Activated CD4-positive, alpha-beta T cell treated with anti-CD3 and anti-CD28 coated beads, Interleukin-2, amount 50 U/mL, for 1 hour (primary cell): ENCODE measurements at places on chromosomes 2 and 18.

GRCh38 chr2:145543155-145543554 is 1023.2 kb upstream of the ZEB2 start:
- no peak for DNase-seq

GRCh38 chr18:35754464-35754863 is 172.9 kb downstream of the GALNT1 start:
- DNase-seq: no peak

DNA sequence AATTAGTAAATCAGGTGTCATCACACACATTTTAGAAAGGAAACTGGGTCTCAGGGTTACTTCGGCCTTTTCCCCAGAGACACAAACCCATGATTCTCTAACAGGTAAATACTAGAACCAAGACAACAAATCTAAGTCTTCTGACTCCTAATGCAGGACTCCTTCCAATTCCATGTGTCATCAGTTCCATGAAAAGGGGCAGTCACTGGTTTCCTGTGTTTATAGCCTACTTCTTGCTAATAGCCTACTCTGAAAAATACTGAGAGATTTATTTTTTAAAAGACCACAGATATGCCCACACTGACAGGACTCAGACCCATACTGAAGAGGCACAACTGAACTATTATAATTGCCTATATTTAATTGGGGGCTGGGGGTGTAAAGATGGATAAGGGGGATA is 33.0 kb downstream of the RAB1A start:
- no peak for DNase-seq

GRCh38 chr2:172172513-172173173 is 69.9 kb upstream of the DLX2 start:
- DNase-seq: peak; percentile 61

DNA sequence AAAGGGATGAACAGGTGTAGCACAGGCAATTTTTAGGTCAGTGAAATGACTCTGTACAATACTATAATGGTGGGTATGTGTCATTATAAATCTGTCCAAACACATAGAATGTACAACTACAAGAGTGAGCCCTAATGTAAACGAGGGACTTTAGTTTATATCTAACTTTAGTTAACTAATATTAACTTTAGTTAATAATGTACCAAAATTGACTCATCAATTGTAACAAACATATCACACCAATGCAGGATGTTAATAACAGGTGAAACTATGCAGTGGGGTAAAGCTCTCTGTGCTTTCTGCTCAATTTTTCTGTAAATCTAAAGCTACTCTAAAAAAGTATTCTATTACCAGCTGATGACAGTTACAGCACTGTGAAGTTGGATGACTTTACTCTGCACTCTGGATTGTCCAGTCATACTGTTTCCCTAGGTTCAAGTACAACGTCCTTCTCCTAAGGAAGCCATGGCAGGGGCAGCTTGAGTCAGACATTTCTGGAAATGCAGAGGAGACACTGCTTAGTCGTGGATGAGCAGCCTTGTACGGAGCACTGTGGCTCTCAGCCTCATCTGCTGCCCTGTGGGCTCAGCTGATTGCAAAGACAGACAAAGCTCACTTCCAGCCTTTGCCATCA is 26.1 kb downstream of the TGFA start:
- DNase-seq: no peak

DNA sequence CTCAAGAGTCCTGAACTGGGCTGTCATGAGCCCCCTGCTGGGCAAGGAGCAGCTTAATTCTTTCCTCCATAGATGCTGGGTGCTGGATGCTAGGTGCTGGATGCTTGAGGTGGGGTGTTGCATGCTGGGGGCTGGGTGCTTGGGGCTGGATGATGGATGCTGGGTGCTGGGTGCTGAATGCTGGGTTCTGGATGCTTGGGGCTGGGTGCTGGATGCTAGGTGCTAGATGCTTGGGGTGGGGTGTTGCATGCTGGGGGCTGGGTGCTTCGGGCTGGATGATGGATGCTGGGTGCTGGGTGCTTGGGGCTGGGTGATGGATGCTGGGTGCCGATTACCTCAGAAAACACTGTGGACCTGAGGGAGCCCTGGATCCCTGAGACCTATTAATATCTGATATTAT is 837.7 kb downstream of the GALR1 start:
- DNase-seq: no peak

- no peak for DNase-seq
Measured at GRCh38 chr2:178008636-178009289, 63.8 kb downstream of the PDE11A start.

GRCh38 chr2:218229239-218229638 is 12.2 kb downstream of the ARPC2 start:
- peak; percentile 29 for DNase-seq

- DNase-seq: no peak
Measured at GRCh38 chr2:7180638-7181370, 263.6 kb downstream of the RNF144A start.

DNA sequence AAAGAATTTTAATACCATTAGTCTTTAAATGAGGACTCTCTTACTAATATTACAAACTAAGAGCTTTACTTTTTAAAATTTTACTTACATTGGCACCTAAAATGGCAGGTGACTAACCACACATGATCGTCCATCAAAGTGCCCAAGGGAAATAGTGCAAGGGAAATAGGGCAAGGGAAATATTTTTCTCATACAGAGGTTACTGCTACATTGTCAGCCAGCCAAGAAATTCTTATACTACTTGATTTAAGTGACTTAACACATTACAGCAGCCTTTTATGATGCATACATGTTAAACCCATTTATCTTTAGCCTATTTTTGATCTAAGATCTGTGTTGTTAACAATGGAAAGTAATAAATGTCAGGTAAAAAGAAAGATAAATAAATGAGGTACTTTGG is 587.2 kb upstream of the PKDCC start:
- no peak for DNase-seq

- DNase-seq: no peak
Measured at GRCh38 chr2:119681868-119682220, 2.8 kb downstream of the TMEM177 start.

DNA sequence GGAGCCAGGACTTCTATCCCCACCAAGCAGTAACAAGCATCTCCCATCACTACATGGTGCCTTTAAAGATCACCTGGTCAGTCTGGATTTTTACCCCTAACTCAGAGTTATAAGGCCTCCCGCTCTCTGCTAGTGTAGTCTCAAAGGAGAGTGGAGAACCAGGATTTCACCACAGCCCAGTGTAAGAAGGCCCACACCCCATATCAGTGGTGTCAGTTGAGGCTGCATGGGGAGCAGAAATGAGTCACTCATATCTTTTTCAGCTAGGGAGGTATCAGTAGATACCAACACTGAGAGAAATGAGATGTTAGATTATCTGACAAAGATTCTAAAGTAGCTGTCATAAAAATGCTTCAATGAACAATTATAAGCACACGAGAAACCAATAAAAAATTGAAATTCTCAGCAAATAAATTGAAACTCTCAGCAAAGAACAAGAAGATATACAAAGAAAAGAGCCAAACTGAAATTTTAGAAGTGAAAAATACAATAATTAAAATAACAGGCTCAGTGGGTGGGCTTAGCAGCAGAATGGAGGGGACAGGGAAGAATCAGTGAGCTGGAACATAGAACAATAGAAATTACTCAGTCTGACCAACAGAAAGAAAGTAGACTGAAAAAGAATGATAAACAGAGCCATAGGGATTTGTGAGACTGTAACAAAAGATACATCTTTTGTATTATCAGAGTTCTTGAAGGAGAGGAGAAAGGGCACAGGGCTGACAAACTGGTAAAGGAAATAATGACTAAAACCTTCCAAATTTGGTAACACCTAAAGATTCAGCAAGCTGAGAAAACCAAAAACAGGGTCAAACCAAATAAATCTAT is 257.7 kb downstream of the ANAPC1 start:
- no peak for DNase-seq

DNA sequence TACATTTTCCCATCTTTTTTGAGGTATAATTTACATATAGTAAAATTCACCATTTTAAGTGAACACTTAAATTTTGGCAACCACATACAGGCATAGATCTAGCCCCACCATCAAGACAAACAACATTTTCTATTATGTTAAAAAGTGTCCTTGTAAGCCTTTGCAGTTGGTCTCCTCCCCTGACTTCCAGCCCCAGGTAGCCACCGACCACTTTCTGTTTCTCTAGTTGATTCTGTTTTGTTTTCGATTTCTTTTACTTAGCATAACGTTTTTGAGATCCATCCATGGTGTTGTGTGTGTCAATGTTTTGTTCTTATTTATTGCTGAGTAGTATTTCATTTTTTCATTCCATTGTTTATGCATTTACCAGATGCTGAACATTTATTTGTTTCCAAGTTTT is 135.5 kb upstream of the FOSL2 start:
- no peak for DNase-seq

DNA sequence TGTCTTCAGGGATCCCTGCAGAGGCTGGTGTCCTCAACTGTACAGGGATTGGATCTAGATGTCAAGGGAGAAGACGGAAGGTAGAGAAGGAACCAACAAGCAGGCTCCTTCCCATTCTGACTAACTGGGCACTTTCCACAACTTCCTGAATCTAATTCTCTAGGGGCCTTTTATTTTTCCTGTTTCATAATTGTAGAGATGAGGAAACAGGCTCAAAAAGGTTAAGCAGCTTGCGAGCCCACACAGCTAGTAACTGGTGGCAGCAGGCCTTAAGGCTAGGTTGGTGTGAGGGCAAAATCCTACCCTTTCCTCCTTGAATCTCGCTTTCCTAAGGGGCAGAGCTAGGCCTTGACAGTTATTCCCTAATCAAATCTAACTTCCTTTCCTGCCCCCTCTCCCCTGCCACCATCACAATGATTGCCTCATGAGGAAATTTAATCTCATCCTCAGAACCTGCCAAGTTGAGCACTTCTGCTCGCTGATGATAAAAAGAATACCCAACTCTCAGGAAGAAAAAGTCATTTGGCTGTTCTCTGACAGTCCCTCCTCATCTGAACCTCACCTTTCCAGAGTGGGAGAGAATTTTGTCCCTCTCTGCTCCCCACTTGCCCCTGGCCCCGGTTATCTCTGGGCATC is 35.7 kb upstream of the POLE4 start:
- no peak for DNase-seq

- no peak for DNase-seq
Measured at GRCh38 chr2:234137400-234138014, 87.0 kb downstream of the SPP2 start.

- no peak for DNase-seq
Measured at GRCh38 chr2:52862801-52863200, 904.8 kb upstream of the CHAC2 start.

DNA sequence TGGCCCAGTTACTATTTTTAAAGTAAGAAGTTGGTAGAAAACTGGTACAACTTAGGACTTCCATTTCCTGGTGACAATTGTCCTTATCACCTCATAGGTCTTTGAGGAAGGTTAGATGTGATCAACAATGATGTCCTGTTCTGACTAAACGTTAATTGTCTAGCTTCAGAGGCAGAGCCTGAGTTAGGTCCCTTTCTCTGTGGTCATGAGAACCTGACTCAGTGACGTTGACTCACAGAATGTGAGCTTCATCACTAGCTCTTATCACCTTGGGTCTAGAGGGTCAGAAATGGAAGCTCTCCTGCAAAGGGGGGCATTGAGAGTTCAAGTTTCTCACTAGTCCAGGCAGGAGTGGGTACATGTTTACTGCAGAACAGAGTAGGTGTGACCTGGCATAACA is 60.6 kb upstream of the ATP8B1 start:
- DNase-seq: no peak

DNA sequence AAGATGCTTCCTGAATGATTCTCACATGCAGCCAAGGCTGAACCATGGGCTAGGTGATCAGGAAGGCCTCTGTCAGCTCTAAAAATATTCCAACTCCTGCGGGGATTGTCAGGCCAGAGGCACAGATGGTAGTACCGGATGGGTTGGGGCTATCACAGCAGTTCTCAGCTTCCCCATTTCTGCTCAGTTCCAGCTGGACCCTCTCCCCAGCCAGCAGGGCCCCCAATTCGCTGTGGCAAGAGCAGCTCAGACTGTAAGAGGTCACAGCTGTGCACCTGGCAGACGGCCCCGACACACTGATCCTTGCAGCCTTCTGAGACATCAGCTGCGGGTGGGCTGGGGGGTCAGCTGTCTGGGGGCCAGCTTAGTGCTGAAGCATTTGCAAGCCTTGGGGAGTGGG is 43.6 kb upstream of the TCF7L1 start:
- DNase-seq: no peak

GRCh38 chr2:182522972-182523473 is 96.2 kb upstream of the PDE1A start:
- no peak for DNase-seq

- DNase-seq: no peak
Measured at GRCh38 chr2:99833586-99834201, 308.7 kb downstream of the AFF3 start.

- DNase-seq: no peak
Measured at GRCh38 chr2:47269316-47270232, 114.5 kb upstream of the STPG4 start.

DNA sequence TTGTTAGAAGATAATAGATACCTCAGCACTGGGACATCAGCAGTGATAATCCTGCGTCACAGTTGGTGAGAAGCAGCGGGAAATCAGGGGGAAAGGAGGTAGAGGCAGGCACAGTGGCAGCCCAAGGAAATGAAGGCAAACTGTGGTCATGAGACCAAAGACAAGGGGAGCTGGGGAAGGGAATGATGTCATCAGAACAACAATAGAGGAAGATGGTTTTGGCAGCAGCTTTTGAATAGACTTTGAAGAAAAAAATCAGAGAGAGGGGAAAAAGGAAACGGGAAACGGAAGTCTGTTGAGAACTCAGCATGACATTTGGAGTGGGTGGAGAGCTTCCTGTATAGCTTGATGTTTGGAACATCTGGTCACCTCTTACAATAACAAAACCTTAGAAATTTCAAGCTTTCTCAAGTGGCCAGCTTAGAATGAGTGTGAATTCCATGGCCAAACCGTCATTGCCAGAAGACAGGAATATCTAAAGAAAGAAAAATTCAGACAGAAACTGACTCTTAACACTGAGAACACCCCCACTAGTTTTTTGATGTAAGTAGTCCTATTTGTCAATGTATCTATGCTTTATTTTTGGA is 18.4 kb upstream of the YES1 start:
- DNase-seq: peak; percentile 28

DNA sequence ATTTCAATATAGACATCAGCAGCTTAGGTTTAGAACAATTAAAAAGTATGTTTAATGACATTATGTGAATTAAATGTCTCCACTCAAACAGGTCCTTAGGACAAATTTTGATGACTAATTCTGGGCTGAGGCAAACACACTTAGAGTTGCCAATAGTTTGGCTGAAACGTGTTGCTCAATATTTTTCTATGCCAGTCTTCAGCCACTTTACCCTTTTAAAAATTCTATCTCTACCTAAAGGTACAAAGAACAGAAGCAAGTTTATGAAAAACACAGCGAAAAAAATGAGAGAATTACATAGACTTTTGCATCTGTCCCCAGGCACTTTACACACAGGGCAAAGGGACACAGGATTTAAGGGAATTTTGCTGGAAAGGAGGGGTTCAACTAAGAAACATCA is 4.5 kb downstream of the IDH1 start:
- DNase-seq: no peak
